Endodermal cell (in vitro differentiated cells): ENCODE measurements at places on chromosomes 5 and 9. TPM values are rescaled to one million over a fixed set of nuclear protein-coding genes. Genes with fewer than 3 reads are reported as not detected.

- DNase-seq = no peak
Measured at GRCh38 chr9:137034039-137034708, 2.3 kb upstream of the FUT7 start.

DNA sequence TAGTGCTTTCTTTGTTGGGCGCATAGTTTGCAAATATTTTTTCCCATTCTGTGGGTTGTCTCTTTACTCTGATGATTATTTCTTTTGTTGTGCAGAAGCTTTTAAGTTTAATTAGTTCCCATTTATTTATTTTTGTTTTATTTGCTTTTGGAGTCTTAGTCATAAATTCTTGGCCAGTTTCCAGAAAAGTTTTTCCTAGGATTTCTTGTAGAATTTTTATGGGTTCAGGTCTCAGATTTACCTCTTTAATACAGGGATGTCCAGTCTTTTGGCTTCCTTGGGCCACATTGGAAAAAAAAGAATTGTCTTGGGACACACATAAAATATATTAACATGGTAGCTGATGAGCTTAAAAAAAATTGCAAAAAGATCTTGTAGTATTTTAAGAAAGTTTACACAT lies 122.0 kb downstream of the WDR70 start:
- DNase-seq = no peak

- no peak for DNase-seq
Measured at GRCh38 chr5:126369083-126369482, 54.1 kb upstream of the GRAMD2B start.

DNA sequence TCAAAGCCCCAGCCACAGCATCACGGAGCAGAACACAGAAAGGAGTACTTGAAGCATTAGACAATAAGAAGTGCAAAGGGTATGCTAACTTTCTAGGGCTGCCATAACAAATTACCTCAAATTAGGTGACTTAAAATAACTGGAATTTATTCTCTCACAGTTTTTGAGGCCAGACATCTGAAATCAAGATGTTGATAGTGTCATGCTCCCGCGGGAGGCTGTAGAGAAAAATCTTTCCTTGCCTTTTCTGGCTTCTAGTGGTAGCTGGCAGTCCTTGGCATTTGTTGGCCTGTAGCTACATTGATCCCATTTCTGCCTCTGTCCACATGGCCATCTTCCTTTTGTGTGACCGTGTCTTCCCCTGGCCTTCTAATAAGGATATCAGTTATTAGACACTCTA lies 51.9 kb upstream of the SPDL1 start:
- DNase-seq = no peak

DNA sequence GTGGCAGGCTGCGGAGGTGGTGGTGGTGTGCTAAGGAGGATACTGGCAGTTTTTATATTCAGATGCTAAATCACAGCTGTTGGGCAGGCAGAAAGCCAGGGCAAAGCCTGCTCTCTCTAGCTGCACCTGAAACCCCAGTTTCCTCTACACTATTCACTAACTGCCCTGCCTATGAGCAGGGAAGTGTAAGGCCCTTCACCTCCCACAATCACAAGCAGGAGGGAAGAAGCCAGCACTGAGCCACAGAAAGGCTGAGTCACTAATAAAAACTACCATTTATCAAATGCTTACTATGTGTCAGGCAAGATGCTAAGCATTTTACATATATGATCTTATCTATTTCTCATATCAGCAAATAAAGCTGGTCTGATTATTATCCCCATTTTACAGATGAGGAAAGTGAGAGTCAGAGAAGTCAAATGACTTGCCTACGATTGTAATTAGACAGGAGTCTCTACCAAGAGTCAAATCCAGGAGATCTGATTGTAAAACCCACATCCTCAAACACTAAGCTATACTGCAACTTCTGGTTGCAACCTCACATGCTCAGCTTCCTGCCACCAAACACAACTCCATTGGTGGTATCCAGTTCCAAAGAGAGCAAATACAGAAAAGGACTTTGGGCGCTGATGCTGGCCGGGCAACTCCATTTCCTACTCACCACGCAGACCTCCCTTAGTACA lies 17.7 kb upstream of the IL6ST start:
- no peak for DNase-seq

The GPR107 gene
- 61.2 to 62.2 TPM (median 62.0 TPM) in 3 replicates for total RNA-seq

The TAS2R1 gene
- 0.24 TPM in 1 of 3 replicates, not detected in the others for total RNA-seq
